ENCODE measurements at places on chromosomes 6 and 20.
A peak's percentile ranks its signal among the peaks of the same experiment; 100 is the strongest.

DNA sequence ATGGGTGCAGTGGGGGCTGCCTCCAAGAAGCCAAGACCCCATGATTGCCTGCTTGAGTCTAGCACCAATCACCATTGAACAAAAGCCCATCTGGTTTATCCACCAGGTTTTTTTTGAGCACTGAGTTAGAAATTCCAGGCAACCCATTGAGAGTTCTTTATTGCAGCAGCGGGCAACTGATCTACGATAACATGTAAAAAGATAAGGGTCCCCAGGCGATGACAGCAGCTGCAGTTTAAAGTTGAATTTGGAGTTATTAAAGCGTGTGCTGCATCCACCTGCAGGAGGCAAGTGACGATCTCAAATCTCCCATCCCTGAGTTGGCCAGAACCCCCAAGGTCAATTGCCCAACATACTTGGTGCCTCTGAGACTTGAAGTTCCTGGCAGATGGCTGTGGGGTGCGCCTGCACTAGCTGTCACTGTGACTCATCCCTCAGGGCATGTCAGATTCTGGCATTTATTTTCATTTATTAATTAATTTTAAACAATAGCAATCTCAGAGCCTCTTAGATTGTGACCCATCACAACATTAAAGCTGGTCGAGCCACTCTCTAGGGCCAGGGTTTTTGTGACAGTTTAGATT is 290.4 kb upstream of the SULF2 start:
- DNase-seq: no peak

DNA sequence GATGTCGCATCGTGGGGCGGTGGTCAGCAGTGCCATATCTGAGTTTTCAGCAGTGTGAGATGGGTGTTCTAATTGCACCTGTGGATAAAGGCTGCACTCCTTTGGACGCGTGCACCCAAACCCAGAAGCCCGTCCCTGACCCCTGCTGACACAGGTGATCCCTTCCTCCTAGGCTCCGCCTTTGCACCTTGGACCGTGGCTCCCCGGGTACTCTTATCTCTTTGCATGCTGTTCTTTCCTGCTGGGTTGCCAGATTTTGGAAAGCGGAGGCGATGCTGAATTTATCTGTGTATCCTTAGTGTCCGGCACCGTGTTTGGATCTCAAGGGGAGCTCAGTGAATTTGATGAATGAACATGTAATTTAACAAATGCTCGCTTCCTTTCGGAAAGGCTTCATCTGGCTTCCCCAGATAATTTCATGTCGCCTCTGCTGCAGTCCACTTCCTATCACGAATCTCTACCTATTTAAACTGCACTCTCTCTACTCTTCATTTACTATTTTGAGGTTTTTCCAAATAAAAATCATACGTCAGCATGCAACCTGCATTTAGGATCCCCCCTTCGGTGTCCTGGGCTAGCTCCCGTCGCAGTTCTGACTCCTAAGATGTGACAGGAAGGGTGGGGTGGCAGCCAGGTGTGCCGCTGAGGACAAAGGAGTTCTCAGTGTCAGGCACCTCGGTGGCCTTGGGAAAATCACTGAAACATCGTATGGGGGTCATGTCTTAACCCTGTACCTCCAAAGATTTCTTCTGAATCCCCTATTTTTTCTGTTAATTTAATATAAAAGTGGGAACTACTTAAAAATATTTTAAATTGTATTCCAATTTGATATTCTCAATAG is 753 bp upstream of the PERP start:
- DNase-seq: peak; percentile 9

- DNase-seq: no peak
Measured at GRCh38 chr6:63352544-63353285, 32.9 kb upstream of the LGSN start.

DNA sequence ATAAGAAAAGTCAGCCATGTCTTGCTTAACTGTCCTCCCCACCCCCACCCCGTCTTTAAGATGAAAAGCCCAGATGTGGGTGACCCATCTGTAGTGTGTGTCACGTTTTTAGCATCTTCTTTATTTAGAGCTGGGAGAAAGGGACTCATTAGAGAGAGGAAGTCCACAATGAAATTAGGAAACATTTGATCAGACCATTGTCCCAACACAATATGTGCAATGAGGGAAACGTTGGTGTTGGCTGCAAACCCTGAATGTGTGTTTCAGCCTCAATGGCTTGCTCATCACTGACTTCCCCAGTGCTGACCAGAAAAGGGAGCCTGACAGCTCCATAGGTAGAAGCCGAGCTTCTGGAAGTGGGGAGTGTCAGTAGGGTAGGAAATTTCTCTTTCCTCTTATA is 475.7 kb downstream of the CD83 start:
- DNase-seq: no peak

- no peak for DNase-seq
Measured at GRCh38 chr6:119334535-119335264, 14.9 kb downstream of the MAN1A1 start.

DNA sequence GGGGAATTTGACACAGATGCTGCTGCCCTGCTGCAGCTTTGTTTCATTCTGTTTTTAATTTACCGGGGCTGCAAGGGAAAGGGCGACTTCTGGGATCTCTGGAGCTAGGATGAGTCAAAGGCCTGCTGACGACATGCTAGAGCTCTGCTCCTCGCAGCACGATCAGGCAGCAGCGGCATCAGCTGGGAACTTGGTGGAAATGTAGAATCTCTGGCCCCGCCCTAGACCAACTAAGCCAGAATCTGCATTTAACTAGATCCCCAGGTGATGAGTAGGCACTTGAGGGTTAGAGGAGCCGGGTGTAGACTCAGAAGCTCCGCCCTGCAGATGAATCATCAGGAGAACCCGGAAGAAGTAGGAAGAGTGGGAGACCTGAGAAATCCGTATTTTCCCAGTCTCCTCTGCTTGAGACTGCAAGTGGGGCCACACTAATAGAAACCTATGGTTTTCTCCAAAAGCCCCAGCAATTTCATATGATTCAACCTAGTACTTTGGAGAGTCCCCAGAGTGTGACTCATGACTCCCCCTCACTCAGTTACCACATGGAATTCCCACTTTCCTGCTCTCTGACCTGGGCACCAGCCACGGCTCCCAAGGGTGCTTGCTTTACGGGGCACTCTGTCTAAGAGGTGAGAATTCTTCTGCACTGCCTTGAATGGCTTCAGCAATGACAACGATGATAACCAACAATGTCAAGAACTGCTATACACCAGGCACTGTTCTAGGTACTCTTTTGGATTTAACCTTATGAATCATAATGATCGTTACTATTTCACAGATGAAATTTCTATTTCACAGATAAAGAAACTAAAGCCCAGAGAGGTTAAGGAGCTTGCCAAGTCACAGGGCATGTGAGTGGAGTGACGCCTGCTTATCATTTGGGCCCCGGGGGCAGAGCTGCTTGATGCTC is 18.1 kb downstream of the TUBB2B start:
- DNase-seq: no peak

- DNase-seq: no peak
Measured at GRCh38 chr6:44451803-44452695, 64.5 kb downstream of the CDC5L start.

DNA sequence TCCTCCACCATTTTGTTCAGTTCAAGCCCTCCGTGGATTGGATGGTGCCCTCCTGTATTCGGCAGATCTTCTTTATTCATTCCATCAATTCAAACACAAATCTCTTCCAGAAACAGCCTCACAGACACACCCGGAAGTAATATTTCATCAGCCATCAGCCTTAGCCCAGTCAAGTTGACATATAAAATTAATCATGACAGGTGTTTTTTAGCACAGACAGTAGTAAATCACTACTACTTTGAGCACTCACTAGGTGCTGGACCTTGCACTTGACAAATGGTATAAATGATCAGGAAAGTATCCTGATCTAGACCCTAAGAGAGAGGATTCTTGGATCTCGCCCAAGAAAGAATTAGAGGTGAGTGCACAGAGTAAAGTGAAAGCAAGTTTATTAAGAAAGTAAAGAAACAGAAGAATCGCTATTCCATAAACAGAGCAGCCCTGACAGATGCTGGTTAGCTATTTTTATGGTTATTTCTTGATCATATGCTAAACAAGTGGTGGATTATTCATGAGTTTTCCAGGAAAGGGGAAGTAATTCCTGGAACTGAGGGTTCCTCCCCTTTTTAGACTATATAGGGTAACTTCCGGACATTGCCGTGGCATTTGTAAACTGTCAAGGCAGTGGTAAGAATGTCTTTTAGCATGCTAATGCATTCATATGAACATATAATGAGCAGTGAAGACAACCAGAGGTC is 194.6 kb upstream of the LAMP5 start:
- DNase-seq: no peak

GRCh38 chr6:41917528-41917927 is 3.4 kb downstream of the MED20 start:
- no peak for DNase-seq

DNA sequence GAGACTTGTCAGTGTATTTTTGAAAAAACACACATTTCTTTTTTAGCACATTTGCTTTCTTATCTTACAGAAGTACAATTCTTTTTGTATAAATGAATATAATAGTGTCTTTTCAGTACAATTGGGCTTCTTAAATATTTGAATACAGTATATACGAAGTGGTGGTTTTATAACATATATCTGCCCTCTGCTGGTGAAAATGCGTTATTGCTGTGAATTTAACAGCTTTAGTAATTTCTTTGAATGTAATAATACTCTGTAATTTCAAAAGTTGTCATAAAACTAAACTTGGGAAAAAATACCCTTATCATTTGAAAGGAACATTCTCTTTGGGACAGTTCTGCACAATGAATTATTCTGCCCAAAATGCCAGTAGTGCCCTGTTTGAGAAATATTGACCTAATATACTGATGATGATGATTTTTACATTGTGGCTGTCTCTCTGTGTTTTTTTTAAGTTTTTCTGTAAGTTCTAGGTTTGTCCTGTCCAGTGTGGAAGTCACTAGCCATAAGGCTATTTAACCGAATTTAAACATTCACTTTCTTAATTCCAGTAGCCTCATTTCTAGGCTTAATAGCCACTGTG is 19.0 kb downstream of the SMAP1 start:
- no peak for DNase-seq

- no peak for DNase-seq
Measured at GRCh38 chr6:87312860-87313259, 9.5 kb upstream of the SMIM8 start.

DNA sequence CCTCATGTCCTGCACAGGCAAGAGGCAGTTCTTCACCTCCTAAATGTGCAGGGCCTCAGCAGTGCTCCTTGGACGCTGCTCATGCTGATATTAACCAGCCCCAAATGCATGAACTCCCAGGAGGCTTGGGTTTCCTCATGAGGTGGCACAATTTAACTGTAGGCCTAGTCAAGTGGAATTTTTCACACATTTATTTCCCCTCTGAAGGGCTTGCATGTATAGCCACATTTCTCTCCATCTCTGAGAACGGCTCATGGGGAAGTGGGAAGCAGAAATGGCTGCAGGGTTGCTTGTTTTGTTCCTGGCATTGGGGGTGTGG is 72.8 kb upstream of the PAX1 start:
- DNase-seq: no peak

DNA sequence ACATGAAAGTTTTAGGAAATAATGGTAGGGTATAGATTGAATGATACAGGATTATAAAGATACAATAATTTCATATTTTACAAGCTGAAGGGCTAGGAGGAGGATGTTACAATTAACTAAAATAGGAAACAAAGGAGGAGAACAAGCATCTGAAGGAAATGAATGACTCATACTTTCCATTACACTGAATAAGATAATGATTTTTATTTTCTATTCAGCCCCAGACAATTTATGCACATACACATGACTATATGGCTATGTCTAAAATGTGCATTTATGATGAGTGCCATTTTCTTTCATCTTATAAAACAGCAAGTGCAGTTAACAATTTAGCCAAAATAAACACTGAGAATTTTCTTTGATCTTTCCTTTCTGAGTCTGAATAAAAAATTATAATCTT is 994.6 kb upstream of the ADGRB3 start:
- DNase-seq: no peak

DNA sequence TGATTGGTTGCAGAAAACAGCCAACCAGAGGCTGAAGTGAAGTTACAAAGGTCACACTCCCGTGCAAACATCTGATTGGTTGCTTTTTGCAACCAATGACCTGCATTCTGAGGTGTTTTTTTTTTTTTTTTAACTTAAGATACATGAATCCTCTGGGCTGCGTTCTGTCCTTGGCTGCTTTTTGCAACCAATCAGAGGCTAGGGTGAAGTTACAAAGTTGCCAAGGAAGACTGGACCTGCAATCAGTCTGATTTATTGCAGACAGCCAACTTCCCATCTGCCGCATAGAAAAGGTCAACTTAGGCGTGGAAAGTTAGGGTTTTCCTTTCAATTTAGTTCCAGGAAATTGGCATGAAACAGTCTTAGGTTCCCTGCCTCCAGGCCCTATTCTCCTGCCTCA is 292.9 kb downstream of the PLCB1 start:
- DNase-seq: no peak

GRCh38 chr20:48652961-48653705 is 174.7 kb downstream of the PREX1 start:
- no peak for DNase-seq

DNA sequence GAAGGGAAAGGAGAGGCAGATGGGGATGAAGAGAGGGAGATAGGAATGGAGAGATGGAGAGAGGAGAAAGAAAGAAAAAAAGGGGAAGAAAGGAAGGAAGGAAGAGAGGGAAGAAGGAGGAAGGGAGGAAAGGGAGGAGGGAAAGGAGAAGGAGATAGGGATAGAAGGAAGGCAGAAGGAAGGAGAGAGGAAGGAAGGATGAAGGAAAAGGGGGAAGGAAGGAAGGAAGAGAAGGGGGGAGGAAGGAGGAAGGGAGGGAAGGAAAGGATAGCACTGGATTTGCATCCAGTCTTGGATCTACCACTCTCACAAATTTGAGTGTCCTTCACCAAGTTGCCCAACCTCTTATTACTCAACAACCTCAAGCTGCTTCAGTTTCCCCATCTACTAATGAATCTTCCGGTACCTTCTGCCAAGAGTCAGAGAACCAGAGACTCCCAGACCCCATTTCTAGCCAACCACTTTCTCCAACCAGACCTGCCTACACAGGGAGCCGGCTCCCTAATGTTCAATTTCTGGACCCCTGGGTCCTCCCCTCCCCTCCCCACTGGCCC is 79.7 kb upstream of the FOXP4 start:
- DNase-seq: no peak

GRCh38 chr20:50868509-50869495 is 62.4 kb downstream of the ADNP start:
- DNase-seq: no peak

DNA sequence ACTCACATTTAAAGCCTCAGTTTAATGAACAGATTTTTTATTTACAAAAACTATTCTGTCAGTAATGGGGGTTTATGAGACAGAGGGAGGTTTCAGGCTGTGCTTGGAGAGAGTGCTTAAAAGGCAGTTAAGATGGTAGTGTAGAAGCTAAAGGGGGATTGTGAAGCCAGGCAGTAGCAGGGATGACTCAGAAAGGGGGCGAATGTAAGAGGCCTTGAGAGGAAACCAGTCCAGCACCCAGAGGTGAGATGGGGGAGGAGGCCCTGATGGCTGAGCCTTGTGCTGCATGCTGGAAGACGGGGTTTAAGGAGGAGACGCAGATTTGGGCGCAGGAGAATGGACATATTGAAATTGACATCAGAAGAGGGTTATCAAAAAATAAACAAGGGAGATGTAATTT is 6.6 kb upstream of the SERPINB9 start:
- no peak for DNase-seq

GRCh38 chr6:40719671-40720374 is 132.7 kb upstream of the LRFN2 start:
- no peak for DNase-seq

Data from effector memory CD8-positive, alpha-beta T cell (primary cell).